ENCODE measurements at places on chromosomes 3 and 15.

DNA sequence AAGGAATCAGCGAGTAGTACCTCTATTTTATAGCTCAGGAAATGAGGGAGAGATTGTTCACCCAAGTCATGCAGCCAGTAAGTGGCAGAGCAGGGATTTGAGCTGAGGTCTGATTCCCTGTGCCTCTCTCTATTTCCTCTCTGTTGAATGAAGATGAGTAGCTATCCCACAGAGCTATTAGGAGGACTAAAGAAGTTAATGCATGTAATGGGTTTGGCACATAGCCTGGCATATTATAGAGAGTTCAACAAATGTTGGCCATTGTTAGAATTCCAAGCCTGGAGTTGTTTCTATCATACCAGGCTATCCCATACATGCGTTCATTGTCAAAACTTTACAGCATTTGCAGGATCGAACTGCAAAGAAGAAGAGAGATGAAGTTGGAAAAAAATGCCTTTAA is 21.8 kb upstream of the KLHL6 start:
- H3K4me1 ChIP-seq, result peaks cover 53% of the 10 kb centered on the region
- no peak for DNase-seq
- no peaks in the 10 kb centered on the region for H3K36me3 ChIP-seq
- H3K27ac ChIP-seq, result no peak overlapping the region
- H3K4me3 ChIP-seq, result no peak overlapping the region

DNA sequence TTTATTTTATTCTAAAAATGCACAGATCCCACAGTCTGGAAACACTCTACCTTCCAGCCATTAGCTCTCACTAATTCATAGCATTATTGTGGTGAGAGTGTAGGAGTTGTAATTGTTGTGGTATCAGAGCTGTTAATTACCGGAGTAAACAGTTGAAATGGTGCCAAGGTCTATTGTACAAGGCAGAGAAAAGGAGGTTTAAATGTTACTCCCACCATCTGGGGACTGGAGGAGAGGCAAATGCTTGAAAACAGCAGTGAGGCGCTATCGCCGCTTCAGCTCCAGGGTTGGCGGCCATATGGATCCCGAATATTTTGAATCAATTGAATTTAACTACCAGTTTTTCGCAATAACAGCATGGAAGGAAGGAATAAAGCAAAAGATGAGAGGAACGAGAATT is 113.1 kb upstream of the C15orf61 start:
- peaks cover 4% of the 10 kb centered on the region for H3K27me3 ChIP-seq
- H3K4me1 ChIP-seq, result no peaks in the 10 kb centered on the region
- H3K27ac ChIP-seq, result no peak overlapping the region
- H3K4me3 ChIP-seq, result no peak overlapping the region
- H3K36me3 ChIP-seq, result no peaks in the 10 kb centered on the region

GRCh38 chr3:140842984-140843649 is 98.5 kb upstream of the SLC25A36 start:
- no peak for DNase-seq
- H3K4me3 ChIP-seq, result peak overlapping the region; percentile 57
- H3K4me1 ChIP-seq, result peaks cover 34% of the 10 kb centered on the region
- peak overlapping the region; percentile 14 for H3K27ac ChIP-seq
- H3K36me3 ChIP-seq, result no peaks in the 10 kb centered on the region

GRCh38 chr3:124059580-124059979 is 67.7 kb upstream of the ROPN1 start:
- no peaks in the 10 kb centered on the region for H3K4me1 ChIP-seq
- H3K27ac ChIP-seq, result no peak overlapping the region
- no peak overlapping the region for H3K4me3 ChIP-seq
- H3K27me3 ChIP-seq, result peaks cover 15% of the 10 kb centered on the region
- H3K36me3 ChIP-seq, result no peaks in the 10 kb centered on the region

- peak overlapping the region; percentile 60 for H3K4me3 ChIP-seq
- peaks cover 69% of the 10 kb centered on the region for H3K27me3 ChIP-seq
- H3K36me3 ChIP-seq, result peaks cover 7% of the 10 kb centered on the region
- peaks cover 42% of the 10 kb centered on the region for H3K4me1 ChIP-seq
- H3K27ac ChIP-seq, result peak overlapping the region; percentile 41
Measured at GRCh38 chr3:158105119-158105709, 1.0 kb downstream of the SHOX2 start.

DNA sequence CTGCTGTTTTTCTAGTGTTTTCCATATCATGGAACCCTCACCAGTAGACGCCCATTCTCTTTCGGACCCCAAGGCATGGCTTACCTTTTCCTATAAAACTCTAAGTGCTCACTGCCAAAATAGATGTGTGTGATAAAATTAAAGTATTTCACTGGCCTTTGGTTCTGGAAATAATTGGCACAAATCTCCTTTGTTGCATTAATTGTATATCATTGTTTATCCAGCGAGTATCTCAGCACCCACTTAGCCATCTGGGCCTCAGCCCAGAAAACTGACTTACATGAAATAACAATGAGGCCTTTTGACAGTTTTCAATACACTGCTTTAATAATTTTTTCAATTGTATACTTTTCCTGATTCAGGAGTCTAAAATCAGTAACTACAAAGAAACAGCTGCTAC is 105.1 kb downstream of the MECOM start:
- no peaks in the 10 kb centered on the region for H3K36me3 ChIP-seq
- H3K27me3 ChIP-seq, result no peaks in the 10 kb centered on the region
- no peak overlapping the region for H3K4me3 ChIP-seq
- H3K4me1 ChIP-seq, result no peaks in the 10 kb centered on the region
- H3K27ac ChIP-seq, result no peak overlapping the region

DNA sequence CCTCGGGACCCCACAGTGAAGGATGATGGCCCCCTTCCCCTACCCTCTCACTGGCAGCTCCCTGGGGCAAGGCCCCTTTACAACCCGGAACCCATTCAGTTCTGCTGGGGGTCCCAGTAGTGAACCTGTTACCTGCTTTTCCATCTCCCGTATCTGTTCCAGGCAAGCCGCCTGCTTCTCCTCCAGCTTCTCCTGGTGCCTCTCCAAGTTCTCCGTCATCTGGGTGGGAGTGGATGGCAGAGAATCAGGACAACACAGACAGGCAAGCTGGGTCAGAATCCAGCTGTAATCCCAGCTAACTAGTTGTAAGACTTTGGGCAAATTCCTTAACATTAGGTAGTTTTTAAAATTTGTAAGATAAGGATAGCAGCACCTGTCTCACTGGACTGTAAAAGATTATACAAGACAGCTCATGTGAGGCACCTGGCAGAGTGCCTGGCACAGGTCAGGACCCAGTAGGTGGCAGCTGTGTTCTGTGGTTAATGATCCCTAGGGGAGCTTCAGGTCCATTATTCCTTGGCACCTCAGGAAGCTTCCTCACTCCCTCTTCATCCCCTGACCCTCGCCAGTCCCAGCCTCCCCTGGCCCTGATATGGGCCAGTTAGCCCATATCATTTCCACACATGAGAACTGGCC is 6.4 kb upstream of the ANKRD63 start:
- H3K4me1 ChIP-seq, result no peaks in the 10 kb centered on the region
- H3K36me3 ChIP-seq, result peaks cover 40% of the 10 kb centered on the region
- no peak for DNase-seq
- no peak overlapping the region for H3K27ac ChIP-seq

DNA sequence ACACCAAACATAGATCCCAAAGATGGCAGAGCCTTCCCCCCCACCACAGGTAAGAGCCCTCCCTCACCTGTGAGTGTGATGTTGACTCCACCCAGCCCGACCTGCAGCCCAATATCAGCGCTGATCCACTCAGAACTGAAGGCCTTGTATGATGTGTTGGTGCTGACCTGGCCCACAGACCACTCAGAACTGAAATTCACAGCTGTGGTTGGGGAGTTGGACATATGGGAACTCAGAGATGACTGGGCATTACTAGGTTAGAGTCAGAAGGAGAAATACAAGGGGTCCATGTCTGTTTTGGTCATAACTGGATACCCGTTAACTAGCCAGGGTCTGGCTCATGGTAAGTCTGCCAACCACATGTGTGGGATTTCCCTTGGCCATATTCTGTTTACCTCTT is 6.9 kb downstream of the DUOXA2 start:
- no peak overlapping the region for H3K27ac ChIP-seq
- no peak overlapping the region for H3K4me3 ChIP-seq
- peaks cover 21% of the 10 kb centered on the region for H3K4me1 ChIP-seq
- no peaks in the 10 kb centered on the region for H3K36me3 ChIP-seq
- peaks cover 62% of the 10 kb centered on the region for H3K27me3 ChIP-seq
- DNase-seq, result no peak

DNA sequence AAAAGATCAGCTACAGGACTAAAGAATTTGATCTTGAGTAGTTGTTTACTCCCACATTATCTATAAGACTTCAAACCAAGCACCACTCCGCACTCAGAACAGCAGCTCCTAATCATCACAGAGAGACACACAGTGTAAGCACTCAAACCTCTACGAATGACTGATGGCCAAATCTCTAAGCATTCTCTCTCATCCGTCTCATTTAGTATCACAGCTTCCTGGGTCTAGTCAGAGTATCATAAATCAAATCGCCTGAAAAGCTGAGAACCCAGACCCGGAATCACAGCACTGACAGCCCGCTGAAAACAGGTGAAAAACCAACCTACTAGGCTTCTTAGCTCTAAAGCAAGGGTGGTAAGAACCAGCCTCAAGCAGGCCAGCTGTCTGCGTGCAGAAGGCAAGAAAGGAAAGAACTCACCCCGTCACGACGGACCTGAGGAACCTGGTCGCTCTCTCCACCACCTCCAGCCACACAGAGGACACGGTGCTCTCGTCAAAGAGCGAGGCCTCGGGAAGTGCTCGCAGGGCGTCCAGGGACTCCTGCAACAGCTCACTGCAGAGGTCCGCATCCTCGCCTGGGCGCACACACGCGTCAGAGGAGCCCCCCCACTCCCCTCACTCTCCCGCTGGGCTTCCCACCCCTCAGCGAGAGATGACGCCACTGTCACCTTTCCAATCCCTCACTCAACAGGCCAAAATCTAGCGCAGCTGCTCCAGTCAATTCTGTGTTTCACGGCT is 47.9 kb downstream of the HERC2 start:
- no peaks in the 10 kb centered on the region for H3K27me3 ChIP-seq
- no peak overlapping the region for H3K27ac ChIP-seq
- peaks cover 63% of the 10 kb centered on the region for H3K36me3 ChIP-seq
- no peak for DNase-seq
- H3K4me3 ChIP-seq, result no peak overlapping the region

DNA sequence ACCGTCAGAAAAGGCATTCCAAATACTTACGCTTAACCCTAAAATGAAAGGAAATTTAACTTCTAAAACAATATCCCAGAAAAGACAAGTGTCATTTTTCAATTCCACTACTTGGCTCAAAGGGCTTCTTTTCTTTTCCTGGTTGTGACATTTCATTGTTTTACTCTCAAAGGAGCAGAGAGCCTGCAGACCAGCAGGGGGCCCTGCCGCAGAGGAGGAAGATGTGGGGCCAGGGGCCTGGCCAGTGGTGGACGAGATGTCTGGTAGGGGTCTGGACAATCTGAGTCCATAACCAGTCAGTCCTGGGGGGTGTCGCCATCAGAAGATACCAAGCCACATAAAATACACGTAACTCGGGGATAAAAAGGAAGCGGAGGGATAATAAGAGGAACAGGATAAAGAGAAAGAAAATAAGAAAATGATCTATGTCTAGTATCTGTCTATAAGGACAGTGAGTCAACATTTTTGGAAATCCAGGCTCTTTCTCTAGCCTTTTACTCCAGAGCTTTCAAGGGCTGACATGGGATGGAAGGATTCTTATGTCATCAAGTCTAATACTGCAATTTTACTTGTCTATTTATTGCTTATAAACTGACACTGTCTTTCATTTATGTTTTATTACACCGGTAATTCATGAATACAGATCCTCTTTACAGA is 54.2 kb upstream of the ARHGEF3 start:
- DNase-seq, result peak; percentile 17
- no peaks in the 10 kb centered on the region for H3K36me3 ChIP-seq
- H3K27me3 ChIP-seq, result no peaks in the 10 kb centered on the region
- peak overlapping the region; percentile 16 for H3K4me3 ChIP-seq

DNA sequence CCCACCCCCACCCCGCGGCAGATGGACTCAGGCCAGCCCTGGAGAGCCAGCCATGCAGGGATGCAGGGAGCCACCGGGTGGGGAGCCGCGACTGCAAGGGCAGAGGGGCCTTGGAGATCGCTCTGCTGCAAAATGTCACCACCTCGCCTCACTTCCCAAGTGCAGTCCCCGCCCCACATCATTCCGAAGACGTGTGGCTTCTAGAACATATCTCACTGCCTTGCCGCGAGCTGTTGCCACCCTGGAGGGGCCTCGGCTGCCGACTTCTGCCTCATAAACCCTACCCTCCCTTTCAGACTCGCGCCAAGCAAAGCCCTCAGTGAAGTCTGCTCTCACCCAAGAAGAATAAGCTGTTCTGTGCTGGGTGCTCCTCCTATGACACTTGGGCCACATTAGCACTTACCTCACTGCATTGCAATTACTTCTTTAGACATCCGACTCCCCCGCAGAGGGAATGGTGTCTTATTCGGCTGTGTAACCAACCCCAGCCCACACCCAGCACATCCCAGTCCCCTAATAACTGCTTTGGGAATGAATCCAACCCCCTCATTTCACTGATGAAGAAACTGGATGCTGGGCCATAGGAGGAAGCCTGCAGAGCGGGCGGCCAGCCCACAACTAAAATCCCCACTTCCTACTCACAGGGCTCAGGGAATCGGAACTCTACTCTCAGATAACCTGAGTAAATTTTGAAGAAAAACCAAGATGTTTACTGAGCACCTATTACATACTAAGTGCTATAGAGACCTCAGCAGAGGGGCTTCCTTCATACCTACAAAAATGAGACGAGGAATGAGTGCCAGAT is 8.6 kb downstream of the TLE3 start:
- DNase-seq, result no peak
- H3K36me3 ChIP-seq, result peaks cover 96% of the 10 kb centered on the region
- peaks cover 90% of the 10 kb centered on the region for H3K4me1 ChIP-seq

GRCh38 chr3:146313031-146313745 is 62.3 kb upstream of the PLSCR4 start:
- DNase-seq, result no peak
- H3K4me1 ChIP-seq, result no peaks in the 10 kb centered on the region
- no peaks in the 10 kb centered on the region for H3K36me3 ChIP-seq
- H3K27ac ChIP-seq, result no peak overlapping the region
- no peak overlapping the region for H3K4me3 ChIP-seq

DNA sequence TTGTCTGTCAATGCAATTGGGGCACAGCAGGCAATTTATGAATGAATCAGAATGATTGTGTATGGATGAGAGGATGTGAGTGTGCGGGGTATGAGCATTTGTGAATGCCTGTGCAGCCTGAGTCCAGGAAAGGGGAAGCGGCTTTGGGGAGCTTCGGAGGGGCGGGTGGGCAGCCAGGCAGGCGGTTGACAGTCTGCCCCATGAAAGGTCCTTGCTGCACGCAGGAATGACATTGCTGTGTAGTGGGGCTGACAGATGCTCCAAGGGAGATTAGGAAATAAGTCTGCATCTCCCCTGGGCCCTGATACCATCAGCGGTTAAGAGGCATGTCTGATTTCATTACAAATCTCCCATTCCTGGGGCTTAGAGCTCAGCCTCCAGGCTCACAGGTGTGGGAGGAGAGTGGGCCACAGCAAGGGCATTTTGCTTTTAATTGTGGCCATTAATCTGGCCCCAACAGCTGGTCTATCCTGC is 26.4 kb upstream of the TSPAN3 start:
- H3K4me3 ChIP-seq, result no peak overlapping the region
- peaks cover 12% of the 10 kb centered on the region for H3K4me1 ChIP-seq
- H3K36me3 ChIP-seq, result no peaks in the 10 kb centered on the region
- no peaks in the 10 kb centered on the region for H3K27me3 ChIP-seq
- no peak overlapping the region for H3K27ac ChIP-seq
- DNase-seq, result no peak

- no peak for DNase-seq
- no peaks in the 10 kb centered on the region for H3K4me1 ChIP-seq
- no peak overlapping the region for H3K4me3 ChIP-seq
Measured at GRCh38 chr3:138047596-138048158, 37.7 kb downstream of the CLDN18 start.

GRCh38 chr3:138059261-138059660 is 49.3 kb downstream of the CLDN18 start:
- H3K27me3 ChIP-seq, result peaks cover 9% of the 10 kb centered on the region
- H3K4me1 ChIP-seq, result peaks cover 5% of the 10 kb centered on the region
- no peak for DNase-seq
- no peaks in the 10 kb centered on the region for H3K36me3 ChIP-seq
- no peak overlapping the region for H3K4me3 ChIP-seq

Data from activated B cell treated with CpG ODN at 0.5 μM for 24 hours (primary cell).